ENCODE measurements at places on chromosomes 2 and 18. TPM values are rescaled to one million over a fixed set of nuclear protein-coding genes. Genes with fewer than 3 reads are reported as not detected.

DNA sequence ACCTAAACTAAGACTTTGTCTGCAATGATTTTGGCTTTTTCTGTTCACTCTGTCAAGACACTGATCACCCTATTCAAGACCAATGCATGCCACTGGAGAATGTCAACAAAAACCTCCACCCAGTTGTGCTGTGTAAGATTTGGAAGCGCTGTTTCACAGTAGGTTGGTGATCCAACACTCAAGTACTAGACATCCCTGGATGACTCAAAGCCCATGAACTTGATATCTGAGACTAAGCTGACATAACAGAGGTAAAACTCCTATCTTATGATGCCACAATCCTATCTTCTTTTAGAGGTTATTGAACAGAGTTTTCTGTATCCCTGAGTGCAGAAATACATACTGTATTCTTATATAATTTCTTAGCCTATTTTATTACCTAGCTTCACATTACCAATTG is 251.3 kb upstream of the ETAA1 start:
- no peak for DNase-seq

DNA sequence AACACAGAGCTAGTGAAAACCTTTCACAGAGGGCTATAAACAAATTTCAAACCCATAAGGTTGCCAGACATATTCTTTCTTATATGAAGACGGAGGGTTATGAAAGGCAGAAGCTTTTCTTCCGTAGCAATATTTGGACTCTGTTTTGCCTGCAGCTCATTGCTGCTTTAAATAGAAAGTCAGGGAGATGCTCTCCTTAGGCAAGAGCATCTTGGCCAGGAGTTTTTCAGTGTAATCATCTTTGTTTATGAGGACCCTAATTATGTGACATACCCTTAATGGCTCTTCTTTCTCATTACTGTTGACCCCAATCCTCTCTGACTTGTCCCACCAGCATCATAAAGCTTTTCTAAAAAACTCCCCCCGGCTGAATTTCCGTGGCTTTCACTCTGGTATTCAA is 433.4 kb upstream of the NRXN1 start:
- no peak for DNase-seq

Gene INHBB
- 0.24 TPM for total RNA-seq

Gene AFF3
- 3.6 TPM for total RNA-seq

GRCh38 chr2:71583876-71584275 is 130.5 kb downstream of the DYSF start:
- DNase-seq, result peak; percentile 65

- DNase-seq, result peak; percentile 85
Observed at GRCh38 chr2:47354013-47354847, 48.7 kb upstream of the MSH2 start.

- DNase-seq, result no peak
Observed at GRCh38 chr2:224910574-224910925, 131.7 kb downstream of the DOCK10 start.

Gene MAPK4
- total RNA-seq, result not detected

Gene C18orf32
- 27.9 TPM for total RNA-seq

Data from RPMI7951 (cell line).